ENCODE measurements at places on chromosomes 1 and 21. TPM values are rescaled to one million over a fixed set of nuclear protein-coding genes. Genes with fewer than 3 reads are reported as not detected.

Gene GPR37L1
- 0.02 TPM for total RNA-seq

DNA sequence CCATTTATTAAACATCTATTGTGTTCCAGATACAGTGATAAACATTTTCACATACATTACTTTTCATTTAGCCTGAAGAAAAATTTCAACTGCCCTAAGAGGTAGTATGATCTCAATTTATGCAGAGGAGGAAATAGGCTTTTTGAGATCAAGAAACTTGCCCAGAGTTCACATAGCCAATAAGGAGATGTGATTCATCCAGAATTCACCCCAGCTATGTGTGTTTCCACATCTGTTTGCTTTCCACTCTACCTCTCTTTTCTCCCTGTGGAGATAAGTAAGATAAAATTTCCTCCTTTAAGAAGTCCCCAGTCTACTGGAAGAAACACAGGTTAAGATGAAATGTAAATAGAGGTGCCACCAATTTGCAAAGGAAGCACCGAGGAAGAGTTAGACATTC is 199.7 kb upstream of the C8B start:
- DNase-seq: no peak

DNA sequence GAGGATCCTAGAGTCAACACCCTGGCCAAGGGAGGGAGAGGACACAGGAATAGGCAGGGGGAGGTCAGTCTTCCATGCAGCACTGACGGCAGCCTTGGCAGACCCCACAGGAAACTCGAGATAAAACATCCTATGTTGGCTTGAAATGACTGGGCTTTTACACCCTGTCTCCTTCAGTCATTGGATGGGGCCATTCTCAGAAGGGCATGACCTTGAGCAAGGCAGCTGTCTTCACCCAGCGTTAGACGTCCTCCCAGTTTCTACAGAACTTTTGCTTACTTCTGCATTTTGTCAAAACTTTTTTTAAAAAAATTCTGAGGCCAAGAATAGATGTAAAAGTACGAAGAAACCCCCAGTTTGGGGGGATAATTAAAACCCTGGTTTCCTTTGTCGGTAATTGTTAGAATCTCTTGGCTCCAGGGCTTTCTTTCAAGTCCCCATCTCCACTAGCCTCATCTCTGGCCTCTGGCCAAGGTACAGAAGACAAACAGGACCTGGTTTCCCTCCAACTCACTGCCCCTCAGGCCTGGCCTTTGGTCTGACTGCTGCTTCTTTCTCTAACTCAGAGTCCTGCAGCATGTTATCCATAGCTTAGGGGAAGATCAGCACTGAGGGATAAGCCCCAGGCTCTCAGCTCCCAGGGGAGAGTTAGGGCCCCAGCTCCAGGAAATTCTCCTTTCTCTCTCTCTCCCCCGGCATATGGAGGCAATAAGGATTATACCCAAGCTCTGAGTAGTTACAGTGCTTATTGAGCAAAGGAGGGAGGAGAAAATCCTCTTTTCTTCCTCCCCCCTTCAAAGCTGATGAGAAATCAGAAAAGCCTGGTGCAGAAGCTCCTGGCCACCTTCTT is 51.6 kb upstream of the KCND3 start:
- no peak for DNase-seq

GRCh38 chr1:199522936-199523335 is 504.6 kb upstream of the NR5A2 start:
- DNase-seq: no peak

GRCh38 chr1:49319426-49319963 is 542.8 kb upstream of the BEND5 start:
- DNase-seq: no peak

- no peak for DNase-seq
Measured at GRCh38 chr1:42153624-42154023, 414 bp downstream of the GUCA2B start.

Measured in H4 (cell line).